Fibroblast of lung (primary cell): ENCODE measurements at places on chromosomes 13 and 19.

- DNase-seq = no peak
These were observed 2.5 kb upstream of the GADD45GIP1 start for GRCh38 chr19:12959481-12959880.

DNA sequence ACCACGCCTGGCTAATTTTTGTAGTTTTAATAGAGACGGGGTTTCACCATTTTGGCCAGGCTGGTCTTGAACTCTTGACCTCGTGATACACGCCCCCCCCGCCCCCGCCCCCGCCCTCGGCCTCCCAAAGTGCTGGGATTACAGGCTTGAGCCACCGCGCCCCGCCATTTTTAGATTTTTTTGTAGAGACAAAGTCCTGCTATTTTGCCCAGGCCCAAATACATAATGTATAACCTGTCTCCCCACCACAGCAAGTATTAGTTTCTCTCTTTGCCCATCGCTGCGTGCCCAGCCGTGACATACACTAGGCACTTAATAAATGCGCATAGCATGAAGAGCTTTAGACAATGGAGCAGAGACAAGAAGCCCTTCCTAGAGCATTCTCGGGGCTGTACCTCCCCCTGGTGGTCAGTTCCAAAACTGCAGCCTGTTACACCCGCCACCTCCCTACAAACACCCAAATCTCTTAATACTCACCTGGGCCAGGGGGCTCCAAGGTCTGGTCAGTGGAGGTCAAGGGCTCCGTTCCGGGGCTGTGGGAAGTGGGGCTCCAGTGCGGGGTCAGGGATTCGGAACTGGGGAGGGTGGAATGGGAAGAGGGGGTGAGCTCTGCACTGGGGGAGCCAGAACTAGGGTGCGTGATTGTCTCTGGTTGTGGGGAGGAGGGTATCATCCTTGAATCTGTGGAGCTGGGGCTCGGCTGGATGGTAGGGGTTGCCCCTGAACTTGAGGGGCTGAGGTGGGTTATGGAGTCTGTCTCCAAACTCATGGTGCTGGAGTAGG, 22.5 kb downstream of the IQCN start:
- DNase-seq = peak; percentile 66

GRCh38 chr13:70945506-70945905, 837.3 kb upstream of the KLHL1 start:
- no peak for DNase-seq

DNA sequence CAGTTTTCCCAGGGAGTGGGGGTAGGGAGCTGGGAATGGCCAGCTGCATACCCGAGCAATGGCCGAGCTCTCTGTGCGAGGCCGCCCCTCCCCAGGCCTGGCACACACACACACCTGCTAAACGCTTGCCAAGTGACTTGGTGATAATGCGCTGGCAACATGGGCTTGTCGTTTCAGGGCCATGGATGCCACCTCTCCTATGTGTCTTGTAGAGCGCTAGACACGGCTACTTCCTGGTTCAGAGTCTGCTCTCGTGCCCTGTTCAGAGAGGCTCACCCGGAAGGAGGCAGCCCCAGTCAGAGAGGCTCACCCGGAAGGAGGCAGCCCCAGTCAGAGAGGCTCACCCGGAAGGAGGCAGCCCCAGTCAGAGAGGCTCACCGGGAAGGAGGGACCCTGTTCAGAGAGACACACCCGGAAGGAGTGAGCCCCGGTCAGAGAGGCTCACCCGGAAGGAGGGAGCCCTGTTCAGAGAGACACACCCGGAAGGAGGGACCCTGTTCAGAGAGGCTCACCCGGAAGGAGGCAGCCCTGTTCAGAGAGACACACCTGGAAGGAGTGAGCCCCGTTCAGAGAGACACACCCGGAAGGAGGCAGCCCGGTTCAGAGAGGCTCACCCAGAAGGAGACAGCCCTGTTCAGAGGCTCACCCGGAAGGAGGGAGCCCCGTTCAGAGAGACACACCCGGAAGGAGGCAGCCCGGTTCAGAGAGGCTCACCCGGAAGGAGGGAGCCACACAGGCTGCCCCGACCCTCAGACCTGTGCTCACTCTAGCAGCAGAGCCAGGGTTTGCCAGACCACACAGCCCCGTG, 4.2 kb downstream of the ADPRHL1 start:
- DNase-seq = no peak

DNA sequence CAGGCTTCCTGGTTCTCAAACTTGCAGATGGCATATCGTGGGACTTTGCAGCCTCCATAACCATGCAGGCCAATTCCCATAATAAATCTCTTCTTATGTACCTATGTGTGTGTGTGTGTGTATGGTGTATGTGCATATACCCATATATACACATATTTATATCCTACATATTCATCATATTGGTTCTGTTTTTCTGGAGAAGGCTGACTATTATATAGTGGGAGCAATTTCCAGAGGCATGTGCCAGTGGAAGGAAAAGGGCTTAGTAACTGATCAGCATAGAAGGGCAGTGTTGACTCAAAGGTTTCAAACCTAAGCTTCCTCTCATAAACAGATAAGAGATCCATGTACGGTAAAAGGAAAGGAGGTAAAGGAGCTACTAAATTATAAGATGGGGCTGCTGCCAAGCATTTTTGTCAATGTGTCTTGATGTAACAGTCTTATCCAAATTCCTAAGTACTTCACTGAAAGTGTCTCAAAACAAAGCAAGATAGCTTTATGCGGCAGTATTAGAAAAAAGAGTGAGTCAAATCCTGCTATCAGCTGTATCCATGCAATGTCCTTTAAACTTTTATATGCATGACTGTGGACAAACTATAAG, 432.1 kb downstream of the TBC1D4 start:
- peak; percentile 71 for DNase-seq

- DNase-seq = no peak
These were observed 13.5 kb upstream of the INSR start for GRCh38 chr19:7307590-7308218.

DNA sequence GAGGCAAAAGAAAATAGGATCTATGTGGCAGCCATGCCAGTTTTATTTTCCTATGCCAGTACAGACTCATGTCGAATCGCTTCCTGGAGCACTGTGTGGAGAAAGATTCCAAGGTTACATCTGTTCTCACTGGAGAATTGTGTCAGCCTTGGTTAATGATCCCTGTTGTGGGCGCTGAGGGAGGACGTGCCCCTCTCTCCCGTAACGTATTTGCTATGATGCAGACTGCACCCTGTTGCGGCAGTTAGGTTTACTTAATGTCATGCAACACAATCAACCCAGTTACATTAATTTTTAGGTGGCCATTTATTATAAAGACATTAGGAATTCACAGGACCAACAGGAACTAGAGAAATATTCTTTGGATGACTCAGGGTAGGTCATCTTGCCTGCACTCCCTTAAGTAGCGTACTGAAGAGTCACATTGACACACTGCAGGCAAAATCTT, 892.9 kb downstream of the EFNB2 start:
- peak; percentile 82 for DNase-seq

DNA sequence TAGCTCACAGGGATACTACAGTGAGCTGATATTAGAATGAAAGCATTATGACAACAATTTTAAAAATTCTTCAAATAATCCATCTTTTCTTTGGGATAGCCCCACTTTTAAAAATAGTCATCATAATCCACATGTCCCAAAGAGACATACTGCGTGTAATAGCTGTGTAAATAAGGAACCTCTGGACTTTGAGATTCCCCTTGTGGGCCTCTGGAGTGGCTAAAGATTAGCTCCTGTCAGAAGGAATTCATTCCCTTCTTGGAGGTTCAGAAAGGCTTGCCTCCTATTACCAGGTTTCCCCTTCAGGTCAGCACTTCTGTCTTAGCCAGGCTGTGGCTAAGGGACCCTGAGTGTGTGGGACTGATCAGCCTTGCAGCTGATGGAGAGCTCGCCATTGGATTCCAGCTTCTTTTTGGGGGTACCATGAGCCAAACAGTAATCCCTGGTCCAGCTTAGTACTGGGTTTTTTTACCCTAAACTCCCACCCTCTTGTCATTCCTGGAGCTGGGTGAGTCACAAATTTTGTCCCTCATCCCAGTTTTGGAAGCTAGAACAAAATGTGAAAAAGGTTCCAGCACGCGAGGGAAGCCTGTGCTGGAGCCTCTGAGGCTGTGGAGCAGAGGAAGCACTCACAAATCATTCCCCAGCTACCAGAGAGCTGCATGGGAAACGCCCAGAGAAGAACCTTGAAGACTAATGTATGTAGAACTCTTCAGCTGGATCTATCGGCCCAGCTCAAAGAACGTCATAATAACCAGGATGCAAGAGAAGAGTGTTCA, 96.7 kb downstream of the RNASEH2B start:
- no peak for DNase-seq

- no peak for DNase-seq
These were observed 22.5 kb upstream of the ZNF845 start for GRCh38 chr19:53311044-53311443.

DNA sequence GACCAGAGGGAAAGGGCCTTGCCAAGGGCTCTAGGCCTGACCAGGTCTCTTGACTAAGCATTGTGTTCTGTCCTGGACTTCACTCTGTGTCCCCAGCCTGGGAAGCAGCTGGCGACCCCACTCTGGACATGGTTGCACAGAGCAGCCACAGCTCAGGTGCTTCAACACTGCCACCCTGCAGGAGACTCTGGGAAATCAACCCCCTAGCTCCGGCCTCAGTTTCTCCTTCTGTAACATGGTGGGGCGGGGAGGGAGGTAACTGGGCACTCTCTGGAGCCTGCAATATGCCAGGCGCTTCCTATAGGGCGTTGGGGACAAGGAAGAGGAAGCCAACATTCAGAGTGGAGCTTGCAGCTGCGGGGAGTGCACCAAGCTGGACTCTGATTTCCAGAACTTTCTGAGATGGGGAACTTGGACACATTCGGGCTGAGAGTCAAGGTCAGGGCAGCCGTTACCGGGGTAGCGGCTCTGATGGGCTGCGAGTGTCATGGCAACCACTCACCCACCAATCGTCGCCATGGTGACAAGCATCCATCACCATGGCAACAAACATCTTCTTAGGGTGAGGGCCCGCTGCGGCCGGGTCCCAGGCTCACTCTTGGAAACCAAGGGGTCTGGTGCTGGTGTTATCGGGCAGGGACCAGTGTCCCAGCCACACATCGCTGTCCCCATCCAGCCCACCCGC, 12.8 kb downstream of the F2RL3 start:
- DNase-seq = no peak

DNA sequence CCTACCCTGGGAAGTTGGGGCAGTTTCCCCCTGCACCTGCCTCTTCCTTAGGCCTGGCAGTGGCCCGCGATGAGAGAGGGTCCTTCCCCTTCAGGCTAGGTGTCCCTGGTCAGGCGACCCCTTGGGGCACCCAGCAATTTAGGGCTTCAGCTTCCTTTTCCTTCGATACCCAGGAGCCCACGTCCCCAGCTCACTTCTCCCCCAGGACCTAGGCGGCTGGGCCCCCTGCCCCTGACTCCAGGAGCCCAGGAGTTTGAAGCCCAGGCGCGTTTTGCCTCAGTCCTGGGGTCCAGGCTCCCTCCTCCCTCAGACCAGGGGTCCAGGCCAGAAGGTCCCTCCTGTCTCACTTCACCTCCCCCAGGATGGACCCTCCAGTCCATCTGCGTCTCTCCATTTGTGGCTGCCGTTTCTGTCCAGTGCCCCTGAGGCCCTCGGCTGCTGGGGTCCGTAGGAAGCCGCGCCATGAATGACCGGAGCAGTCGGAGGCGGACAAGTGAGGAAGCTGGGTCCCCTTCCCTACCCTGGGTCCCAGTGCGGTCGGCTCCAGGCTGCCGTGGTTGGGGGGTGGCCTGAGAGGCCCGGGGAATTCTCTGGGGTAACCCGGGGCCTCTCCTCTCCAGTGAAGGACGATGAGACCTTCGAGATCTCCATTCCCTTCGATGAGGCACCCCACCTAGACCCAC, 714 bp downstream of the CCDC106 start:
- no peak for DNase-seq

DNA sequence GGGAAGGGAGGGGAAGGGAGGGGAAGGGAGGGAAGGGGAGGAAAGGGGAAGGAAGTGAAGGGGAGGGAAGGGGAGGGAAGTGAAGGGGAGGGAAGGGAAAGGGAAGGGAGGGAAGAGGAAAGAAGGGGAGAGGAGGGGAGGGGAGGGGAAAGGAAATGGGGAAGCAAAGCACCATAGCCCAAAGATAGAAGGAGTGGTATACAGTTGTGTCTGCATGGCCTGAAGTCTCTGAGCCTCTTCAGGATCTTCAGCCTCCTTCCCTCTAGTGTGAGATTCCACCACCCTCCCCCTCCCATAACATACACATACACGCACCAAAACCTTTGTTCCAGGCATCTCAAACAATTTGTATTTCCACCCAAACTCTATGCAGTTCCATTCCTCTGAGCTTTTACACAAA, 96.2 kb upstream of the SERP2 start:
- no peak for DNase-seq

DNA sequence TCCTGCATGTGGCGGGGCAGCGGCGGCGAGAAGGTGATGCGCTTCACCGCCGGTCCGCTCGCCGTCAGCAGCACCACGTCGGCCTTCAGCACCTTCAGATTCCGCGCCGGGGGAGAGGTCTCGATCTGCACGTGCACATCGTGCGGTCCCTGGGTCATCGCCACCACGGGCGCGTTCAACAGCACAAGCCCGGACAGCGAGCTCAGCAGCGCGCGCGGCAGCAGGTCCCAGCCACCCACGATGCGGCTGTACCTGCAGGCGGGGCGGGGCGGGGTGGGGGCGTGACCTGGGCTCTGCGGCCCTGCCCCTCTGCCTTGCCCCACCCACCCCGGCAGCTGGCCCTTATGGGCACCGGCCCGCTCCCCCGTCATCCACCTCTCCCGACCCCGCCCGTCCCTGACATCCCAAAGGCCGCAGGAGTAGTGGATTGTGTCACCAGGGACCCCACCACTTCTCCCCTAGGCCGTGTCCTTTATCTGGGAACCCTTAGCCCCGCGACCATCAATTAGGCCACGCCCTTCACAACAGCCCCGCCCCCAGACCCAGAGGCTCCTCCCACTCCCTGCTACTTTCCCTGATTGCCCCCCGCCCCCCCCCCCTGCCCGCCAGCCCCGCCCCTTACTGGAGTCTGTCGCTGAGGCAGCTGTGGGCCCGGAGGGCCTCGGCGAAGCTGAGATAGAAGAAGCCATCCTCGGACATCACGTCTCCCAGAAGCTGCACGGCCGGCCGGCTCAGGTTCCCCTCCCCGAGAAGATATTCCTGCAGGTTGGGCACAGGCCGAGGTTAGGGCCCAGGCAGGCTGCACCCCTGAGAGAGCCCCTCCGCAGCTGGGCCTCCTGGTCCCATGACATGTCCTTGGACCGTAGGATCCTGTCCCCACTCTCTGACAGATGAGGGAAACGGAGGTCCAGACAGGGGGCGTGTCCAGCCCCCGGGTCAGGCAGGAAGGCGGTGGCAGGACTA, 6.1 kb downstream of the IL4I1 start:
- no peak for DNase-seq

- DNase-seq = no peak
These were observed 121.9 kb upstream of the SOX1 start for GRCh38 chr13:111945086-111945485.
